Uterus (tissue), 4 donors: ENCODE measurements at places on chromosomes 3 and 15. TPM values are rescaled to one million over a fixed set of nuclear protein-coding genes. Genes with fewer than 3 reads are reported as not detected.
A peak's percentile ranks its signal among the peaks of the same experiment; 100 is the strongest.

- H3K4me1 ChIP-seq: no peaks in the 10 kb centered on the region
- no peak overlapping the region for H3K4me3 ChIP-seq
- no peak for DNase-seq
- H3K36me3 ChIP-seq: no peaks in the 10 kb centered on the region
Observed at GRCh38 chr15:48315041-48315440, 16.2 kb upstream of the DUT start.

DNA sequence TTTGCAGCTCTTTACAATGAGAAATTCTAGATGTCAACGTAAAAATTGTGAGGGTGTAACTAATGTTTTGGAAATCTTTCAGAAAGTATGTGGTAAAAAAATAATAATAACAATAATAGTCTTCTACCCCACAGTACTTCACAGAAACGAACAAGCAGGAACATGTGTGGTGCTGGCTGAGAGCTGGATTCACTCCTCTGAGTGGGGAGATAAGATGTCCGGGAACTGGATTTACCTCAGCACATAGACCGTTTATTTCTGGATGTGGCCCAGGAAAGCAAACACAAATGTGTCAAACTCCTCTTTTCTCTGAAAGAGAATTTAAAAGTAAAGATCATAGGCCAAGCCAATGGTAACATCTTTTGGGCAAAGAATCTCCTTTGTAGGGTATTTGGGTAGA is 103.4 kb downstream of the SLC49A4 start:
- no peak for DNase-seq
- H3K27ac ChIP-seq: no peak overlapping the region
- no peaks in the 10 kb centered on the region for H3K4me1 ChIP-seq
- no peaks in the 10 kb centered on the region for H3K36me3 ChIP-seq
- H3K27me3 ChIP-seq: no peaks in the 10 kb centered on the region

Gene C3orf52
- 2.4 TPM for total RNA-seq

DNA sequence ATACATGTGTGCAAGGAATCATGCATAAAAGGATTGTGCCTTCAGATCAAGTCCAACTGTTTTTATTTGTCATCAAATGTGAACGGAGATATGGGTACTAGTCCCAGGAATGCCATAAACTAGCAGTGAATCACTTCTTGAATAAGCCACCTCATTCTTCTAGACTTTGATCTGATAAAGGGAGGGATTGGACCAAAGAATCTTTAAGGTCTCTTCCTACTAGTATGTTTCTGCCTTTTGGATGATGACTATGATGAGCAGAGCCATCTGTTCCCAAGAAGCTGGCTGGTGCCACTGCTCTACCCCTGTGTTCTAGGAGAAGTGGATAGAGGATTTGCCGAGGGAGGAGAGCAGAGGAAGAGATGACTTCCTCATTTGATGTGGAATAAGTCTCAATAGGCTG is 28.8 kb upstream of the UACA start:
- H3K27me3 ChIP-seq: no peaks in the 10 kb centered on the region
- no peak for DNase-seq
- no peak overlapping the region for H3K27ac ChIP-seq
- H3K36me3 ChIP-seq: no peaks in the 10 kb centered on the region
- no peaks in the 10 kb centered on the region for H3K4me1 ChIP-seq
- no peak overlapping the region for H3K4me3 ChIP-seq

- no peak overlapping the region for H3K4me3 ChIP-seq
- no peak overlapping the region for H3K27ac ChIP-seq
- no peaks in the 10 kb centered on the region for H3K4me1 ChIP-seq
- no peaks in the 10 kb centered on the region for H3K36me3 ChIP-seq
Observed at GRCh38 chr15:78090422-78091063, 1.8 kb upstream of the SH2D7 start.

Gene PLIN1
- 1.3 TPM for total RNA-seq

GRCh38 chr15:64333986-64334929 is 21.7 kb downstream of the CSNK1G1 start:
- DNase-seq: no peak
- H3K36me3 ChIP-seq: no peaks in the 10 kb centered on the region
- no peak overlapping the region for H3K27ac ChIP-seq
- no peaks in the 10 kb centered on the region for H3K27me3 ChIP-seq
- H3K4me3 ChIP-seq: no peak overlapping the region

GRCh38 chr3:120348991-120349854 is at the start of gene LRRC58:
TSS of gene LRRC58 (minus strand) at chr3:120349354. CDS start at chr3:120349243, 111 bp downstream.
- peak within 1 kb of the TSS; percentile 92 for H3K4me3 ChIP-seq
- H3K4me1 ChIP-seq: no peaks in the 10 kb centered on the region
- H3K27me3 ChIP-seq: no peaks in the 10 kb centered on the region
- DNase-seq: peak; percentile 91

DNA sequence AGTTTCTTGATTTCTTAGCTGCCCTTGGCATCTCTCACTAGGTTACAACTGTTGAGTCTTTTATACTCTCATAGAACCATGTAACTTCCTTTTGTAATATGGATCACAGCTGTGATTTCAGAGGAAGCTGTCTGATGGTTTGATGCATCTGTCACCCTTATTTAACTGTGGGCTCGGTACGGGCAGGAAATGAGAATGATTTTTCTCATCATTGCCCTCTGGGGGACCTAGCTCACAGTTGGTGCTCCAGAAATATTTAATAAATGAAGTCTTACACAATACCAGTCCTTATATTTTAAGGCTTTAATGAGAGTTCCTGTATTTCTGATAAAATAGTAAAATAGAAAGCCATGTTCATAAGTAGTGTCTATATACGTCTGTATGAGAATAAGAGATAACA is 151.2 kb downstream of the EBLN2 start:
- DNase-seq: no peak
- H3K36me3 ChIP-seq: no peaks in the 10 kb centered on the region
- H3K27me3 ChIP-seq: no peaks in the 10 kb centered on the region
- H3K4me1 ChIP-seq: no peaks in the 10 kb centered on the region

Gene RAB7A
- total RNA-seq: 45.3 TPM

DNA sequence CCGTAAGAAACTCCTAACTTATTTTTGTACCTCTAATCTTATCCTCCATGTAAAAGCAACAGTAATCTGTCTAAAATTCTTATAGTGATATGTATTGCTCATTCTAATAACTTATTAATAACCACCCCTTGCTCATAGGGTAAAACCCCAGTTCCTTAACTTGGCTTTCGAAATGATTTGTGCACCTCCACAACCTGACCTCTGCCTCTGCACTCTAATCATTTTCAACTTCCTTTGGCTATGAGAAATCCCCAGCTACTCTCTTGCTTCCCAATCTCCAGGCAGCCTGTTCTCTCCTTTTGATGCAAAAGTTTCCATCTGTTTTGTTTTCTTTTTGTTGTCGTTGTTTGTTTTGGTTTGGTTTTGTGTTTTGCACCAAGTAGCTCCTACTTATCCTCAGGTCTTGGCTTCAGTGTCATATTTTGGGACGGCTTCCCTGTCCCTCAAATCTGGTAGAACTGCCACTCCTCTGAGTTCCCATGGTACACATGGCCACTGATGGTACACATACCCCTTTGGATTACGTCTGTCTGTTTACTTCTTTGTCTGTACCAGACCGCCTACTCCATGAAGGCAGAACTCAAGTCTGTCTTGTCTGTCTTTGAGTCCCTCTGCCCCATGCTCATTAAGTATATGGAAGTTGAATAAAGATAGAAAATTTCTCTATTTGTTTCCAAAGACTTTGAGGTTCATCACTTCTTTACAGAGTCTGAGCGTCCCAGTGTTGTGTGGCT is 105.6 kb upstream of the TGFBR2 start:
- H3K4me1 ChIP-seq: no peaks in the 10 kb centered on the region
- H3K27me3 ChIP-seq: no peaks in the 10 kb centered on the region
- no peak overlapping the region for H3K27ac ChIP-seq
- H3K4me3 ChIP-seq: no peak overlapping the region
- no peaks in the 10 kb centered on the region for H3K36me3 ChIP-seq

GRCh38 chr15:78828920-78829319 is 17.7 kb upstream of the ADAMTS7 start:
- no peaks in the 10 kb centered on the region for H3K4me1 ChIP-seq
- DNase-seq: no peak
- H3K36me3 ChIP-seq: no peaks in the 10 kb centered on the region
- no peak overlapping the region for H3K27ac ChIP-seq
- no peaks in the 10 kb centered on the region for H3K27me3 ChIP-seq

DNA sequence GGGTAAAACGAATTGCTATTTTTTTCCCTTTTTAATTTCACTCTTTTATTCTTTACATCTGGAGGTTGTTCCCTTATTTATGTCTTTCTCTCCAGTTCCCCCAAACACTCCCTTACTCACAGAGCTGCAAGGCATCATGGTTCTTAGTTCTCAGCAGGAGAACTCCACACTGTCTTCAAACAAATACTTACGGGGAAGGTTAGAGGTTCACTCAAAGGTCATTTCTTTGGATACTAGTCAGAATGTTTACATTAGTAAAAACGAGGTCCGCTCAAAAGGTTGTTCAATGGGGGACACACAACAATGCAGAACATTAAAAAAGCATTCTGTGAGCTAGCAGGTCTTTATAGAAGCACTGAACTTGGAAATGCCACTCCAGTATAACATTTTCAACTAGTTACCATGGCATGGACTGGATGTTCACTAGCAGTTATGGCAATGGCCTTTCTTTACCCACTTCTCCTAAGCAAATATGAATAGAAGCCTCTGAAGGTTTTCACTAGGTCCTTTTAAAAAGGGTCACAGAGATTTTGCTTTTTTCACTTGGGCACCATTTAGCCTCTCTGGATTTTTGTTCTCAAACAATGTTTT is 201.7 kb downstream of the MEIS2 start:
- H3K4me3 ChIP-seq: no peak overlapping the region
- no peak for DNase-seq
- peaks cover 14% of the 10 kb centered on the region for H3K4me1 ChIP-seq
- no peaks in the 10 kb centered on the region for H3K36me3 ChIP-seq

DNA sequence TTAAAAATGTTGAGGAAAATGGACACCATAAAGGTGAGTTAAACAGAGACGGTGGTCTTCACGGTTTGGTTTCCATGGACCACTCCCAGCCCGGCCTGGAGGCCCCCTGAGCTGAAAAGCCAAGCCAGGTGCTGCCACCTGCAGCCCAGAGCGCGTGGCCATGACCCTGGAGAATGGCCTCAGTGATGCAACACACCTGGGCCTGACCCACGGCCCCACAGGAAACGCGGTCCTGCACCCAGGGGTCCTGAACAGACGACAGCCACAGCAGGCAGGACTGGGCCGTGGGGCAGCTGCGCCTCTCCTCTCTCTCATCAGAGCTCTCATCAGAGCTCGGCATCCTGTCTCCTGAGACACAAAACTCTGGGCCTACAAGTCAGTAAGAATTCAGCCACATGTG is 64.1 kb downstream of the NIPA2 start:
- H3K27me3 ChIP-seq: no peaks in the 10 kb centered on the region
- H3K27ac ChIP-seq: no peak overlapping the region

Gene PRICKLE2
- total RNA-seq: 87.3 TPM

DNA sequence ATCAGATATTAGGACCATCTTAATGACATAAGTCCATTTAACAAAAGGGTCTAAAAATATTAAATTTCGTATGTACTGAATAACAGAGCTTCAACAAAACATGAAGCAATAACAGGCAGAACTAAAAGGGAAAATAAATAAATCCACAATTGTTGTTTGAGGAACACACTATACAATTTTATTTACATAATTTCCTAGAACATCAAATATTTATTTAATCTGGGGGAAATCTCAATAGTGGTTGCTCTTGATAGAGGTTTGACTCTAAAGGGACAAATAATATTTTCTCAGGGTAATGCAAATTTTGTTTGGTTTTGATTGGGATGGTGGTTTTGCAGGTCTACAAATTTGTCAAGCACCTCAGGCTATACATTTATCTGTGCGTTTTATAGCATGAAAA is 90.3 kb downstream of the BCHE start:
- no peak overlapping the region for H3K27ac ChIP-seq
- DNase-seq: no peak
- no peaks in the 10 kb centered on the region for H3K36me3 ChIP-seq
- no peak overlapping the region for H3K4me3 ChIP-seq
- H3K4me1 ChIP-seq: no peaks in the 10 kb centered on the region
- no peaks in the 10 kb centered on the region for H3K27me3 ChIP-seq

DNA sequence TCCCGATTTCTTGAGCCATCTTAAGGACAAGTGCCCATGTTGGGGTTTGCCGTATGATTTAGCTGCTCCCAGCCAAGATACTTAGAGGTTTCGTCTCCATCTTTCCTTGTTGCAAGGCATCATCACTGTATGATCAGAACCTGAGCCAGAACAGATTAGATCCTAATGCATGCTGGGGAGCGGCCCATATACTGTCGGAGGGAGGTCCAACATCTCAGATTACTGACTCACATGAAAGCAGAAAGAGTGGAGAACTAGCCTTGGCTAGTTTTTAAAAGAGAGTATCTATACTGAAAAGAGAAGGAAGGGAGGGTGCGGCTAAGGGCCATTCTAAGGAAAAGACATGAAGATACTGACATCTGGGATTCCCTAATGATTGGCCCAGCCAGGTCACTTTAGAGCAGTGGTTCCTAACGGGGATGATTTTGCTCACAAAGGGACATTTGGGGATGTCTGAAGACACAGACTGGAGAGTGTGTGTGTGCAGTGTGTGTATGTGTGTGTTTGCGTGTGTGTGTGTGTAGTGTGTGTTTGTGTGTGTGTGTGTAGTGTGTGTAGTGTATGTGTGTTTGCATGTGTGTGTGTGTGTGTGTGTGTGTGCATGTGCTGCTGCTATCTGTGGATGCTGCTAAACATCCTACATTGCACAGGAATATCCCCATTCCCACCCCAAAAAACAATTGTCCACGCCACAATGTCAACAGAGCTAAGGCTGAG is 12.3 kb upstream of the LYSMD4 start:
- no peak overlapping the region for H3K4me3 ChIP-seq
- no peak for DNase-seq
- no peaks in the 10 kb centered on the region for H3K4me1 ChIP-seq
- no peaks in the 10 kb centered on the region for H3K27me3 ChIP-seq
- H3K36me3 ChIP-seq: no peaks in the 10 kb centered on the region
- no peak overlapping the region for H3K27ac ChIP-seq

Gene ANKRD63
- 0.52 TPM for total RNA-seq

GRCh38 chr15:38012894-38013293 is 78.5 kb downstream of the TMCO5A start:
- no peak overlapping the region for H3K4me3 ChIP-seq
- H3K36me3 ChIP-seq: no peaks in the 10 kb centered on the region
- DNase-seq: no peak
- no peaks in the 10 kb centered on the region for H3K4me1 ChIP-seq

Gene VPS39
- total RNA-seq: 59.1 TPM

Gene AGBL1
- total RNA-seq: 0.07 TPM

- no peak overlapping the region for H3K4me3 ChIP-seq
- DNase-seq: no peak
- H3K27ac ChIP-seq: no peak overlapping the region
- no peaks in the 10 kb centered on the region for H3K27me3 ChIP-seq
Observed at GRCh38 chr3:96000966-96001365, 813.4 kb upstream of the EPHA6 start.

Gene WNT7A
- 19.8 TPM for total RNA-seq

Gene SLC22A13
- not detected for total RNA-seq

- peak overlapping the region; percentile 26 for H3K27ac ChIP-seq
- H3K36me3 ChIP-seq: no peaks in the 10 kb centered on the region
- H3K4me1 ChIP-seq: peaks cover 5% of the 10 kb centered on the region
- no peak overlapping the region for H3K4me3 ChIP-seq
Observed at GRCh38 chr15:63195569-63196015, 6.2 kb downstream of the RAB8B start.

Gene VGLL3
- total RNA-seq: 14.8 TPM

GRCh38 chr3:194293546-194294198 is 57.5 kb downstream of the CPN2 start:
- DNase-seq: no peak
- no peak overlapping the region for H3K27ac ChIP-seq
- H3K4me3 ChIP-seq: no peak overlapping the region
- H3K36me3 ChIP-seq: no peaks in the 10 kb centered on the region
- no peaks in the 10 kb centered on the region for H3K27me3 ChIP-seq
- no peaks in the 10 kb centered on the region for H3K4me1 ChIP-seq

- no peaks in the 10 kb centered on the region for H3K4me1 ChIP-seq
- H3K27ac ChIP-seq: no peak overlapping the region
- no peak overlapping the region for H3K4me3 ChIP-seq
- H3K36me3 ChIP-seq: no peaks in the 10 kb centered on the region
- no peaks in the 10 kb centered on the region for H3K27me3 ChIP-seq
Observed at GRCh38 chr15:28783466-28783865, 65.0 kb downstream of the GOLGA6L7 start.
